Foreskin melanocyte (primary cell): ENCODE measurements at places on chromosomes 5 and 9.
A peak's percentile ranks its signal among the peaks of the same experiment; 100 is the strongest.

GRCh38 chr9:121909111-121909510, 184.0 kb downstream of the TTLL11 start:
- no peak for DNase-seq

DNA sequence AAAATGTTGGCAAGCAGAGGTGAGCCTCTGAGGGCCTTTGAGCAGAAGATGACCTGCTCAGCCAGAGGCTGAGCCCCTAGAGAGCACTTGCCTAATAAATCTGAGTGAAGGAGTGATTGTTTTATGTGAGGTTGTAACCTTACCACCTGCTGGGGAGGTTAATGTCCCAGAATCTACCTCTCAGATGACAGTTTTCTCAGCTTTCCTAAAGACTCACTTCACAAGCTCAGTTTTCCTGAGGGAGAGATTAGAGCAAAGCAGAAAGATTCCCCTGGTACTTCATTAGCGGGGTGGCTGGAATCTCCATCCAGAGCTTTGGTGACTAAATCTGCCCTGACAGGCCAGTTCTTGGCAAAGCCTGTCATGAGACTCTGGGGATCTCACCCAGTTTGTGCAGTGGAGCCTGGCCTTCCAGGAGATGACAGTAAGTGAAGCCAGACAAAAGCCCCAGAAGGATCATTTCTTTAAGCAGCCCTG, 48.8 kb upstream of the GALNT10 start:
- no peak for DNase-seq

DNA sequence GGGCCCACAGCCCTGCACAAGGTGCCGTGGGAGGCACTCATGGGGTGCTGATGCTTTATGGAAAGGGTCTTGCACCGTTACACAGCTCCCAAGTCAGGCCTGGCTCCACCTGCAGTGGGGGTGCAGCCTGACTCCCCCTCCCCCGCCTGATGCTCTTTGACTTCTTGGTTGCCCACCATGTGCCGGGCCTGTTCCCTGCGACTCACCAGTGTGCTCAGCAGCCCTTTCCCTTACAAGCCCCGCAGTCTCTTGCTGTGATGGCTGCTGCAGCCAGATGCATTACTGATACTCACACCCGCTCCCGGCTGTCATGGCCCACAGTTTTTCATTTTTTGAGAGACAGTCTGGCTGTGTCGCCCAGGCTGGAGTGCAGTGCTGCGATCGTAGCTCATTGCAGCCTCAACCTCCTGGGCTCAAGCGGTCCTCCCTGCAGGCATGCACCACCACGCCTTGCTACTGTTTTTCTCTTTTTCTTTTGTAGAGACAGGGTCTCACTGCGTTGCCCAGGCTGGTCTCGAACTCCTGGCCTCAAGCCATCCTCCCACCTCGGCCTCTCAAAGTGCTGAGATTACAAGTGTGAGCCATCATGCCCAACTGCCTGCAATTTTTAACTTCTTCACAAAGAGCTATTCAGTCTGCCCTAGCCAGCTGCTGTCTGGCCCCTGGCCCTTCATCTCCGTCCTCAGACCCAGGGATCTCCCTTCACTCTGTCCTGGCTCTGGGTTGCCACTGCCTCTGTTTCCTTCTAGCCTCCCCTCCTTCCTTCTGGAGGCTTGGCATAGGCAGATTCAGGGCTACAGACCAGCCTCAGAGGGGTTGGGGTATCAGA, 109.5 kb downstream of the RXRA start:
- no peak for DNase-seq

GRCh38 chr5:135208555-135208902, 174.5 kb upstream of the PITX1 start:
- no peak for DNase-seq

DNA sequence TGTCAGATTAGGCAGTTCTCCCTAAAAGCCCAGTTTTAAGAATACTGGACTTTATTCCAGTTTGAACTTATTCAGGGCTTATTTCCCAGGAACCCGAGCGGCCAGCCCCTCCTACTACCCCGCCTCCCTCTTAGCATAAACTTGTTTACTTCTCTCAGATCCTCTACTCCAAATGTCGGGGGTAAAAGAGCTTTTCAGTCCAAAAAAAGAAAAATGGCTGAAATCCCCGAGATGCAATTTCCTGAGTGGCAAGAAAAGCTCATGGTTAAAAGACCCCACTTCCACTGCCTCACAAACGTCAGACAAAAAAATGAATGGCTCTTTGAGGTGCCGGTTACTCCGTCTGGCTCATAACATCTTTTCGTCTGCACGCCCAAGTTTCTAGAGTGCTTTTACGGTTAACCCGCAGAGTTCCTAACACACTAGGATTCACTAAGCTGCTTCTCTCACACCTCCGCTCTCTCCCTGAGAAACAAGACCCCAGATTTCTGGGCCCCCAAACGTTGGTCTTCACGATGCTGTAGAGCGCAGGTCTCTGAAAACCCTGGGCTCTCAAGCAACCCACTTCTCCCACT, 402 bp downstream of the BRD8 start:
- peak; percentile 15 for DNase-seq

GRCh38 chr9:87375397-87376073, 122.1 kb upstream of the DAPK1 start:
- DNase-seq: peak; percentile 34

- DNase-seq: peak; percentile 29
Observed at GRCh38 chr5:5492087-5492933, 69.8 kb downstream of the ICE1 start.

DNA sequence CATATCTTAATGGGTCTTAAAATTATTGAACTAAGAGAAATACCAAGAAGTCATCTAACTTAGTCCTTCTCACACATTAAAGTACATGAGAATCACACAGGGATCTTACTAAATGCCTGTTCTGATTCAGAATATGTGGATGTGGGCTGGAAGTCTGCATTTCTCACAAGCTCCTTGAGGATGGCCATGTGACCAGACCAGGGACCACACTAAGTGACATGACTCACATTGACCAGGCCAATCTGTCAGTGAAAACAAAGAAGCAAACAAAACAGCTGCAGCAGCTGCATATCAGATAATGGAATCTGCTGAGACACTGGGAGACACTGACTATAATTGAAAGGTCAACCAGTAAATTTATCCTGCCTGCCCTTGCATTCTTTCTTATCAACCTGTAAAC, 110.5 kb downstream of the ADAMTS12 start:
- DNase-seq: peak; percentile 80

DNA sequence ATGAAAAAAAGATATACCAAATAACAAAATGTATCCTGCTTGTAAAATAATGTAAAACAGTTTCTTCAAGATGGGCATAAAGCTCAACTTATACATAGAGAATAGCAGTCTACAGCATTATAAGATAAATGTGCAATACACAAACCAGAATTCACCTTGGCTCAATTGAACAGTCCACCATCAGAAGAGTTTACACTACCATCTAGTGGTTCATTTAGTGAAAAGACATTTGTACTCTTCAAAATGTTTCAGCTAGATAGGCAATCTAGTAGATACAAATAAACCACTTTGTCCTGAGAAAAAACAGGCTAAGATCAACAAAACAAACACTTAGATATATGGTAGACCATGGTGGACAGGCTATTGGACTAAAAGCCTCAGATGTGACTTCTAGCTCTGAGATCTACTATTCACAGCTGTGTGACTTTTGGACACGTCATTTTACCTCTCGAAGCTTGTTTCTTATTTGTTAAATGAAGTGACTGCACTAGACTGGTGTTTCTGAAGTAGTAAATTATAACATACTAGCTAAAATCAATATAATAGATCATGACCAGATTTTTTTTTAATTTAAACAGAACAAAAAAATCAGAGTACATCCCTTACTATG, 22.1 kb upstream of the TPD52L3 start:
- DNase-seq: peak; percentile 32

DNA sequence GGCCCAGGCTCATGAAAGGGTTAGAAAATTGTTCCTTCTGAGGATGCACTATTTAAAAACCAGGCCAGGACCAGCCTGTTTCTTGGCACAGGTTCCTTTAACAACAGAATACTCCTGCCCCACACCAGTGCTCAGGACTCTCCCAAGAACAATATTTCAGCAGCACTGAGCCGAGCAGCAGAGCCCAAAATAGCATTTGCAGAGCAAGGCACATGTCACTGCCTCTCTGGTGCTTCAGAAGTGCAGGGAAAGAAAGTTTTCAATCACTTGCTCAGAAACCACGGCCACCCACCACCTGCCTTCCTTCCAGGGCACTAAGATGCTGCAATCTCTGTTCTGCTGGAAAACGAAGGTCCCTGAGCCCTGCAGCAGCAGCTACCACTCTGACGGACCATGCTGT, 77.6 kb downstream of the SIL1 start:
- DNase-seq: no peak

DNA sequence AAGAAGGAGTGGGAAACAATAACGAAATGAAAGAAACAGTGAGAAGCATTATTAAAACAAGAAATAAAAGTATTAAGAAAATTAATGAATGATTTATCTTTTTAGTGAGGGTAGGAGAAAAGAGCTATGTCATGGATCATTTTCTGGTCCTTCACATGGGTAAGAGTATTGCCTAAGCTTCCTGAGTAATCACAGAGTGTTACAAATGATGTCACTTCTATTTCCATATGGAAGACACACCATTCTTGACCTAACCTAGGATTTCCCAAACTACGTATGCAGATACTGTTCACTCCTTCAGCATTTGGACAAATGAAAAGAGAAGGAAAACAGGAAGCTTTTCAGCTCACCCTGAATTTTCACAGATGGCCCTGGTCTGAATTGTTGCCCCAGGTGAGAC, 3.3 kb upstream of the TSLP start:
- DNase-seq: no peak

GRCh38 chr5:72243706-72244105, 76.3 kb downstream of the MRPS27 start:
- DNase-seq: no peak

- no peak for DNase-seq
Observed at GRCh38 chr5:125440905-125441304, 694.5 kb upstream of the ZNF608 start.

GRCh38 chr5:123520677-123521247, 8.8 kb downstream of the CSNK1G3 start:
- no peak for DNase-seq

GRCh38 chr9:123380852-123381705, 25.1 kb downstream of the CRB2 start:
- no peak for DNase-seq

DNA sequence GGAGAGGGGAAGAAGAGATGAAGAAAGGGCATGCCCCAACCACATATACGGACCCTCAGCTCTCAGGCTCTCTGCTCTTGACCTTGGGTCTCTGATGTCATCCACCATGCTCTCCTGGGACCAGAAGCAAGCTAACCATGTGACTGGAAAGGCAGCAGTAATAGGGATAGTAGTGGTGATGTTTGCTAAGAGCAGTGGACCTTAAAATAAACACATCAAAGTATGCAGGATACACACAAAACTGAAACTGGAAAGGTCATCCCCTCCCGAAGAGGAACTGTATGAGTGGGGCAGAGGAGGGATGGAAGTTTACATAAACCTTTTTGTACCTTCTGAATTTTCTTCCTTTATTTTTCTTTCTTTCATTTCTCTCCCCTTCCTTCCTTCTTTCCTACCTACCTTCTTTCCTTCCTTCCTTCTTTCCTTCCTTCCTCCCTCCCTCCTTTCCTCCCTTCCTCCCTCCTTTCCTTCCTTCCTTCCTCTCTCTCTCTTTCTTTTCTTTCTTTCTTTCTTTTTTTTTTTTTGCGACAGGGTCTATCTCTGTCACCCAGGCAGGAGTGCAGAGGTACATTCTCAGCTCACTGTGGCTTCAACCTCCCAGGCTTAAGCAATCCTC, 8.1 kb upstream of the PTPN3 start:
- DNase-seq: no peak

DNA sequence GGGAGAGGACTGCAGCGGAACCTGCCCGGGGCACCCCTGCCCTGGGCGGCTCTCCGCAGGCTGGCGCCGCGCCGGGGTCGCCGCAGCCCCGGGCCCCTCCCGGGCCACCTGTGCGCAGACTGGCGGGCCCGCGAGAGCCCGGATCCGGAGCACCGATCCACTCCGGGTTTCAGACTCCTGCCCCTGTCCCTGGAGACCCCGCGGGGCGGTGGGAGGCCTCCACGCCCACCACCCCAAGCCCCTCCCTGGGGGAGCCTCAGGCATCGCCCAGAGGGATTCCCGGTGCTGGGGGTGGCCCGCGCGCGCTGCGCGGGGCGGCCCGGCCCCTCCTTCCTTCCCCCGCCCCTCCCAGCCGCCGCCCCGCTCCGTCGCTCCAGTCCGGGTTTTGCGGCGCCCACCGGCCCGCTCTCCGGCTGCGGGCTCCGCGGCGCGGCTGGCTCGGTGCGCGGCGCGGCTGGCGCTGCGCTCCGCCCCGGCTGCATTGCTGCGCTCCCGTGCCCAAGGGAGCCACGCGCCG, at the start of gene UNC5A:
Gene UNC5A (plus strand): TSS at position 479 of the 517 bp plus-strand sequence. CDS start 192 bp downstream, outside the sequence.
- no peak for DNase-seq

- DNase-seq: no peak
Observed at GRCh38 chr5:143887903-143888665, 76.1 kb downstream of the HMHB1 start.

GRCh38 chr5:147098233-147098790, 136.5 kb upstream of the STK32A start:
- DNase-seq: peak; percentile 92

DNA sequence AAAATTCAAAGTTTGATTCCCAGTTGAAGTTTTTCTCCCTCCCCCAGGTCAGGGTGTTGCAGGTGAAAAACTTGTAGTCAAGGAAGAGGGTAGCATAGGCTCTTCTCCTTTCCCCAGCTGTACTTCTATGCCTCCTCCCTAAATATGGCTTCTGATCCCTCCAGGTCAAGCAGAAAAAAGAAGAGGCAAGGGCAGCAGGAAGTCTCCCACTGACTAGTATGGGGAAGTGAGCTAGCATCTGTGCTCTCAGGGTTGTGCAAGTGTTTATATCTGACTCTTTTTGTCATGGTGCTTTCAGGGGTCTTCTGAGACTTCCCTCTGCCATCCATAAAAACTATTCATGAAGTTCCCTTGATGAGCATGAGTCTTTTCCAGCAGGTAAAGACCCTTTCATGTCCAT, 76.0 kb downstream of the ATPSCKMT start:
- DNase-seq: no peak

DNA sequence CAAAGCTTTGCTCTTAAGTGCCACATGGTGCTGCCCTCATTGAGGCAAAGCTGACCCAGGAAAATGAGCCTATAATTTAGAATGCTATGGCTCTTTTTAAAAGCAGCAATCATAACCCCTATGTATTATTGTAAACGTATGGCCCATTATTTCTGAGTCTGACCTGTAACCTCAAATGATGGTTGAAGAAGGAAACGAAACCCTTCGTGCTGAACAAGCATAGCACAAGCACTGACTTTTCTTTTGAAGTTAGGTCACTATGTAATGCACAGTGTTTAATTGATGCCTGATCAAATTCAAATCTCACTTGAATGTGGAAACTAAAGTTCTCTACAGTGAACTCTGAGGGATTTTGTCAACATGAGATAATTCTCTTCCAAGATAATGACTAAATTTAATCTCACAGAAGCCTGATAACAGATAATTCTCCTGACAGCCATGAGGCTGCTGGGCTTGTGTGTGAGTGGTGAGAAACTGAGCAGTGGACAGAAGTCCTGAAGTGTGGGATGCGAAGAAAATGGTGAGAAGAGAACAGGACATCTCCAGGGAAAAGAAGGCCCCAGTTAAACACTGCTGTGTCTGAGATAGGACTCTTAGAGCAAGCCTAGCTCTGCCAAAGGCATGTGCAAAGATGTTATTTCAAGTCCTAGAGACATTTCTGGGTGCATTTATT, 226.9 kb downstream of the MAN2A1 start:
- DNase-seq: no peak
